ENCODE measurements at places on chromosomes 13 and 19.

DNA sequence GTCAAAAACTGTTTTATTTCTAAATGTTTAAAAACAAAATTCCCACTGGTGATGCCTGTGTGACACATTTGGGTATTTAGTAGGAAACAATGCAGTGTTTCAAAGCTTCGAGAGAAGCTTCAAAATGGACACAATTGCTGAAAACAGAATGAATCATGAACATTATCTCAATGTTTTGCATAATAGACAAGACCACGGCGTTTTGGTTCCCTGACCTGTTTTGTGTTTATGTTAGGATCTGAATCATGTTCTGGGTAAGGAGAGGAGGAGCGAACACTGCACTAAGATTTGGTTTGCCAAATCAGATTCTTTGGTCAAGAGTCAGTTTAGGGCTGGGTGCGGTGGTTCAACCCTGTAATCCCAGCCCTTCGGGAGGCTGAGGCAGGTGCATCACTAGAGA is 42.2 kb downstream of the IFT88 start:
- DNase-seq = no peak

GRCh38 chr13:101473458-101473857 is 21.0 kb downstream of the ITGBL1 start:
- no peak for DNase-seq

DNA sequence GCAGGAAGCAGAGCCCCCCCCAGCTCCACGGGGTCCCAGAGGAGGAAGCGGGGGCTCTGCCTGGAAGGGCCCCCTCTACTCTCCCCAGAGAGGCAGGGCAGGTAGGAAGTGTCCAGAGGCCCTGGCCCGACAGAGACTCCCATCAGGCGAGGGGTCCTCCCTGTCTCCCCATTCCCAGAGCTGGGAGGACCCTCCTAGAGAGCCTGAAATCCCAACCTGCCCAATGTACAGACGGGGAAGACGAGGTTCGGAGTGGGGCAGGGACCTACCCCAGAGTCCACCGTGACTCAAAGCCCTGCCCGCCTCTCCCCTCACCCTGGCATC is 1.1 kb downstream of the TLE2 start:
- DNase-seq = no peak

GRCh38 chr19:7916955-7917266 is 2.3 kb downstream of the TGFBR3L start:
- no peak for DNase-seq

- DNase-seq = no peak
Measured at GRCh38 chr13:91986761-91987483, 588.5 kb downstream of the GPC5 start.

DNA sequence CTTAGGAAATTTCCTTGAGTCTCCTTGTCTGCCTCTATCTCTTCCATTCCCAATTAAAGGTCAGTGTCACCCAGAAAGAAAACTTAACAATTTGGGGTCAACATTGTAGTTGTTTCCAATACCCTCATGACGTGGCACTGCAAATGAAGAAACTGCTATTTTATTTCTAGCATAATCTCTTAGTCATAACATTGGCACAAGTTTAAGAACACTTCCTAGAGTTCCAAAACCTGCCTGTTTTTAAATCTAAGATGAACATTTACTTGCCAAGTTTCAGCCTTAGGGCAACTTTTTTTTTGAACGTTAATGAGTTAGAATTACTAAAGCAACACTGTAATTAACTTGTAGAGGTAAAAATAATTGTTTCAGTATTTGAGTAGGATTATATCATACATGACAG is 108.0 kb downstream of the LMO7 start:
- DNase-seq = no peak

DNA sequence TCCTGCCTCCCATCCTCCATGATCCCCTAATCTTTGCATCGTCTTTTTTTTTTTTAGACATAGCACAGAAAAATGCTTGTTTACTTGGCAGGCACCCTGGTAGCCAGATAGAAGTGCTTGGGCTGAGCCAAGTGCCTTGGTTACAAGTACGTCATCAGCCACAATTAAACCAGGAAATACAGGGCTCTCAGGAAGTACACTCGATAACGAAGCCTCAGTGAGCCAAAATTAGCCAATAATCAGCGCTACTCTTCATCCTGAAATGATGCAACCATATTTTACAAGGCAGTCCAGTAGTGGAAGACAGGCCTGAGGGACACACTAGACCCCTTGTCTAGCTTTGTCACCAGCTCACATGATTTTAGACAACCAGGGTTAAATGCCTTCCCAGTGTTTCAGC is 194.0 kb upstream of the NBEA start:
- no peak for DNase-seq

DNA sequence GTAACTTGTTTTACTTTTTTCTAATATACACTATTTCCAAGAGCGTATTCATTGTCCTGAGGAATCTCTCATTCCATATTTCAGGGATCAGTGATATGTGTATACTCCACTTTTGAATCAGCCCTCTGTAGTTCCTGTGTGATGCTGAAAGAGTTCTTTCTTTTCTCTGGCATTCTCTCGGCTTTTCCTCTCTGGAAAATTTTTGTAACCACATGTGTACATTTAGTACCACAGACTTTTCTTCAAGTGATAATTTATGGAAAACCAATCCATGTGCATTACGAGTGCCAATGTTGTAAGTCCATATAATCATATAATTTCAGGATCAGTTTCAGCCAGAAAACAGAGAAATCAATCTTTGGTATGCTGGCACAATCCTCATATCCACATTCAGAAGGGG is 102.2 kb upstream of the MBNL2 start:
- DNase-seq = no peak

DNA sequence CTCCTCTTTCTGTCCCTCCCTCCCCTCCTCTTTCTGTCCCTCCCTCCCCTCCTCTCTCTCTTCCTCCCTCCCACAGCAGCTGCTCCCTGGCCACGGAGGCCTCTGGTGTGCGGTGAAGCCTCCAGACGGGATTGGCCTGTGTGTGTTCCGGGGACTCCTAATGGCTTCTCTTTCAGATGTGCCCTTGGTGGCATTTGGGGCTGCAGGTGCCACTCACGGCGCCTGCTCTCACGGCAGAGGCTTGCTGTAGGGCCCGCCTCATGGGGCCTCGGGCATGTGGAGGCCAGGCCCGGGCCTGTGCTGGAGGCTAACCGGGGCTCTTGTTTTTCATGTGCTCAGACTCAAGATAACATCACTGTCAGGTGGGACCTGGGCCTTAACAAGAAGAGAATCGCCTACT is 20.9 kb downstream of the UPF1 start:
- DNase-seq = no peak

DNA sequence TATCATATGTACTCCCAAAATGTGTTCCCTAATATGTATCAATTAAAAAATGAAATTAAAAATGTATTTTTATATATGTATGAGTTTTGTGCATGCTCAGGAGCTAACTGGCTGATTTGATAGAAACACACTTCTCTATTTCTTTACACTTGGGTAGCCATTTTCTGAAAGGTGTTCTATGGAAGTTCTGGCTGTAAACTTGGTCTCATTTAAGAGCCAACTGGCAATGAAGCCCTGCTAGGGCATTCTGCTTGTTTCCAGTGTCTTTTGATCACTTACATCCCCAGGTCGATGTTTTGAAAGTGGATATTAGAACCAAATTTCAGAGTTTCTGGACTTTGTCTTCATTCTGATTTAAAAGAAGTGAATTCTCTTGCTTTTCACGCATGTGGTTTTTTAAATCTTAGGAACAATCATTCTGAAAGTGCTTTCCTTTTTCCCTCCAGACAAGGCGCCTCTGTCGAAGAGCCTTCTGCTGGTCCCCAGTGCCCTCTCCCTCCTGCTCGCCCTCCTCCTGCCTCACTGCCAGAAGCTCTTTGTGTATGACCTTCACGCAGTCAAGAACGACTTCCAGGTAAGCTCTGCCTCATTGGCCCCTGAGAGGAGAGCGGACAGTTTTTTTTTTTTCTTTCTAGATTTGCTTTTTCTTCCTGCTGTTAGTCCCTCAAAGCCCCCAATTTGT is 20.1 kb downstream of the GPR18 start:
- DNase-seq = no peak

GRCh38 chr13:40653527-40654318 is 12.7 kb downstream of the FOXO1 start:
- no peak for DNase-seq

GRCh38 chr13:21364916-21365315 is 94.2 kb downstream of the ZDHHC20 start:
- DNase-seq = no peak

DNA sequence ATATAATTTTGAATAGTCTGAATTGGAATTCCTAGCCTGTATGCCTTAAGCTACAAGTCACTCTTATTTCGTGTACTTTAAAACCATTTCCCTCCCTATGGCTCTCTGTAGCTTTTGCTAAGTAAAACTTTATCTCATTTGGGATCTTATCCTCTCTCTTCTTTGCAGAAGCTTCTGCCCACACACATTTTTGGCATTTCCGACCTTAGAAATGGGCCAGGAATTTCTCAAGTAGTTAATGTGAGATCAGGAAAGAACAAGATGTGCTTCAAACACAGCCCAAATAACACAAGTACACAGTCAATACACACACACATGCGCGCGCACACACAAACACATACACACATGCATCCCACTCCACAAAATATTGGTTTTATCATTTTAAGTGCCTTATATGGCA is 931.0 kb upstream of the MIR17HG start:
- no peak for DNase-seq

- DNase-seq = no peak
Measured at GRCh38 chr19:12617646-12618045, 6.9 kb downstream of the ZNF791 start.

- no peak for DNase-seq
Measured at GRCh38 chr19:33819506-33819879, 22.8 kb downstream of the KCTD15 start.

DNA sequence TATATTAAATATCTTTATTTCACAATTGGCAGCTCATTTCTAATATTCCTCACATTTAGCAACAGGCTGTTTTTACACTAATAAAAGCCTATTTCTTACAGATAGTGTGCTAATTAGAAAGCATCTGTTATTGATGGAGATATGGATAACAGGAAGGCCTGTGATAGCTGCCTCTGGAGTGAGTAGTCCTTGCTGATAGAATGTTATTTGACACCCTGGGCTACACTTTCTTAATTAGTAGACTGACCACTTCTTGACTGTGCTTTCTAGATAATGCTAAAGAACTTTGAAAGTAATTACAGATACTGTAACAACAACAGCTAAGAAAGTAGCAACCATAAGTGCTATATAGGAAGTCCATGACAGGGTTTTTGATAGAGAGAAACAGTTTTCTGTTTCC is 554.3 kb downstream of the DIAPH3 start:
- DNase-seq = no peak

DNA sequence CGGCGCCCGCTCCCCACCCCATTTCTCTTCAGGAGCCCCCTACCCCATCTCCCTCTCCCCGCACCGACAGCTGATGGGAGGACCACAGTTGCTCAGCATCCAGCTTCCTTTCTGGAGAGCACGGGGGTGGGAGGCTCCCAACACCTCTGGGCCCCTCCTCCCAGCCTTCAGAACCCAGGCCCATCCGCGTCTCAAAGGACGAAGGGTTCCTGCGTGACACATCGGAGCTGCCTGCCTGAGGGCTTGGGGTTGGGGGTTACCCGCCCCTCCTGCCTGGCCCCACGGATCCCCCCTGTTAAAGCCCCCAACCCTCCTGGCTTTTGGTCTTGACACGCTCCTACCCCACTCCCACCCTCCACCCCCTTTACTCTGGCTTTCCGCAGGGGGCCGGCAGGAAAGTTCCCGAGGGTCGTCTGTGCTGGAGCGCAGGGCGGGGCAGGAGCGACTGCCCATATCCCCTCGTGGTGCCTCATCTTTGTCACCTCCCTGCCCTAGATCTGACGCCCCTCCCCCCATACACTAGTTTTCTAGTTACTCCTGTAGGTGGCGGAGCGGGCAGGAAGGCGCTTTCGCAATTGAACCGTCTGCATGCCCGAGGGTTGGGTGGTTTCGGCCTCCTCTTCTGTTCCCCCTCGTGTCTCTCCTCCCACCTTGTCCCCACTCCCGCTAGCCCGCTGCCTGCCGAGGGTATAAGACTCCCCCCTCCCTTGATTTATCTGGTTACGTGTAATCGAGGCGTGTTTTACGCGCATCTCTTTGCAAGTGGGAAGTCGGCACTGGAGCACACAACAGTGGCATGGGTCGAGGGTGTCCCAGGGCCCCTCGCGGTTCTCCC is 924 bp downstream of the TRAPPC5 start:
- DNase-seq = peak; percentile 85

GRCh38 chr13:26539738-26540292 is 17.7 kb upstream of the WASF3 start:
- DNase-seq = no peak

DNA sequence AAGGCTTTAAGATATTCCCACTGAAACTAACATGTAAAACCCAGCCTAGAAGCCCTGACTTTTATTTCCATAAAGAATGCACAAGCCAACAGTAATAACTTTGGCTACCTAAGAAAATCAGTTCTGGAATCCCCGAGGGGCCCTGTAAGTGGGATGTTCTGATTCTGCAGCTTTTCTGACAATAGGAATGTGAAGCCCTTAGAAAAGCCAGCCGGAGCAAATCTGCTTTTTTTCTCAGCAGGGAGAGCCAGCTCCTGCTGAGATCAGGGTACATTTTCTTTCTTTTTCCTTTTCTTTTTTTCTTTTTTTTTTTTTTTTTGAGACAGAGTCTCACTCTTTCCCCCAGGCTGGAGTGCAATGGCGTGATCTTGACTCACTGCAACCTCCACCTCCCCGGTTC is 8.0 kb upstream of the GARRE1 start:
- no peak for DNase-seq

- DNase-seq = no peak
Measured at GRCh38 chr13:51958217-51958547, 53.1 kb downstream of the ATP7B start.

GRCh38 chr19:19631346-19631745 is 3.3 kb upstream of the LPAR2 start:
- DNase-seq = no peak

DNA sequence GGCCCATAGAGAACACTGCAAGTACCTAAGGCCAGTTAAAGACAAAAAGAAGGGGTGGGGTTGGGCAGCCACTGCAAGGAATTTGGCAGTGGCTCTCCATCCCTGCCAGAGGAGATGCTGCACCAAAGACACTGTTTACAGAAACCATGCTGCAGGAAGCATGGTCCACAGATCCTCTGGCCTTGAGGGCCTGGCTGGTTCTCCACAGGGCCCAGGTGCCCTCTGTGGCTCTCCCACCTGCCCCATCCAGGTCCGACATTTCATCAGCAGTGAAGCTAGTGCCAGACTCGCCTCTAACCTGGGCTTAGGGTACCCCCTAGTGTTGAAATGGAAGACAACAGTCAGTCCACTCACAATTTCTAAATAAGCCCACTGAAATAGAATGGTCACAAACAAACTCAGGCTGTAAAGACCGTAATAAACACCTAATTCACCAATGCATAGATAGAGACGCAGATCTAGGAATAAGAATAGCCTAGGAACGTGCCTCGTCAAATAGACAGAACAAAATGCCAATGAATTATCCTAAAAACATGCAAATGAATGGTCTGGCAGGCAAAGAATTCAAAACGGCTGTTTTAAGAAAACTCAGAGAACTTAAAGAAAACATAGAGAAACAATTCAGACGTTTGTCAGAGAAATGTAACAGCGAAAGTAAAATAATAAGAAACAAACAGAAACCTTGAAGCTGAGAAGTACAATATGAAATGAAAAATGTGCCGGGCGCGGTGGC is 23.3 kb downstream of the LYPD4 start:
- peak; percentile 19 for DNase-seq

GRCh38 chr13:74574964-74575728 is 440.9 kb upstream of the KLF12 start:
- no peak for DNase-seq

Data from activated T-cell treated with anti-CD3 and anti-CD28 coated beads for 4 hours (primary cell).